ENCODE measurements at places on chromosomes 4 and X.

- DNase-seq, result no peak
Observed at GRCh38 chrX:19195243-19195610, 73.0 kb upstream of the ADGRG2 start.

DNA sequence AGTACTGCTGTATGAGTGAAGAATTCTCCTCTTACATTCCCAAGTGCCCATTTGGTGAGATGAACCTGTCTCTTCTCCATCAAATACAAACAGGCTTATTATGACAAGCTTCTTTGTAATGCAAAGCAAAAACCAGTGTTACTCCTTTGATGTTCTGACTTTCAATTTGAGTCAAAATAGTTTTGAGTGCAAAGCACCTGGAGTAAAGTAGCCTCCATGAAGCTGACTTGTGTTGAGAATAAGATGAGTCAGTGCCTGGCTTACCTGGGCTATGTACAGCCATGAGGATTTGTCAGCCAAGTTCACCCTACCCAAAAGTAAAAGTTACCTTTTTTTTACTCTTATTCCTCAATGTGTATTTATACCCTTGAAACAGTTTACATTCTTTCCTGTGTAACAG, 132.5 kb upstream of the FMR1 start:
- DNase-seq, result no peak

DNA sequence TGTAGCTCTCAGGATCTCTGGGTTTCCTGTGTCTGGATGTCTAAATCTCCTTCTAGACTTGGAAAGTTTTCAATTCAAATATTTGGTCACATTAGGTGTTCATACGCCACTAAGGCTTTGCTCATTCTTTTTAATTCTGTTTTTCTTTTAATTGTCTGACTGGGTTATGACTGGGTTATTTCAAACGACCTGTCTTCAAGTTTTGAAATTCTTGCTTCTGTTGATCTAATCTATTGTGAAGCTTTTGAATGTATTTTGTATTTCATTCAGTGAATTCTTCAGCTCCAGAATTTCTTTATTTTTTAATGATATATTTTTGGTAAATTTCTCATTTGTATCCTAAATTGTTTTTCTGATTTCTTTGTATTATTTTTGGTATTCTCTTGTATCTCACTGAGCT, 81.0 kb upstream of the PCDH10 start:
- DNase-seq, result no peak

GRCh38 chrX:72130762-72131250, 909 bp downstream of the RTL5 start:
- DNase-seq, result no peak

DNA sequence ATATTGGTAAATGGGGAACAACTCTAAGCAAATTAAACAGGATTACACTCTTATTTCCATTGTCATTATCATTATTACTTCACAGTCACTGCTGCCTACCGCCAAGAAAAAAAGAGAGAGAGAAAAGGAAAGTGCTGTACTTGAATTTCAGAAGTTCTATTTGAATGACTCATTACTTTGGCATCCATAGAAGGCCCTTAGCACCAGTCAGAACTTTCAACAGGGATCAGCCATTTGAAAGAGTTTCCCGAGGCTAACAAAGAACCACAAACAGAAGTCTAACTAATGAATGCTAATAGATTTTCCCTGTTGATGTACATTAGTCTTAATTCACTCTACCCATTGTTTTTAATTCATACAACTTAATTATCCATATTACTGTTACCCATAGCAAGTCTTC, 116.3 kb downstream of the SHROOM4 start:
- DNase-seq, result no peak

- no peak for DNase-seq
Observed at GRCh38 chr4:90160044-90160443, 32.9 kb downstream of the CCSER1 start.

DNA sequence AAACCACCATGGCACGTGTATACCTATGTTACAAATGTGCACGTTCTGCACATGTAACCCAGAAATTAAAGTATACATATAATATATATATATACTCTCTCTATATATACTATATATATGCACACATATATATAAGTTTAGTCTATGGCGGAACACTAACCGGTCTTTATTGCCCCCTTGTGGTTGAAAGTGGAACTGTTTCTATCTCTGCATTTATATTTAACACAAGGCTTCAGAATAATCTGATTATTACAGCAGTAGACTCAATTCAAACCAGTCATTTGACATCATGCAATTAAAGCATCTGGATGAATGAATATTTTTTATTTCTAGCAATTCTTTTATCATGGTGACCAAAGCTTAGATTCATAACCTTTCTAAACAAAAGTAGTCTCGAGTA, 14.6 kb downstream of the RAB9B start:
- DNase-seq, result no peak

DNA sequence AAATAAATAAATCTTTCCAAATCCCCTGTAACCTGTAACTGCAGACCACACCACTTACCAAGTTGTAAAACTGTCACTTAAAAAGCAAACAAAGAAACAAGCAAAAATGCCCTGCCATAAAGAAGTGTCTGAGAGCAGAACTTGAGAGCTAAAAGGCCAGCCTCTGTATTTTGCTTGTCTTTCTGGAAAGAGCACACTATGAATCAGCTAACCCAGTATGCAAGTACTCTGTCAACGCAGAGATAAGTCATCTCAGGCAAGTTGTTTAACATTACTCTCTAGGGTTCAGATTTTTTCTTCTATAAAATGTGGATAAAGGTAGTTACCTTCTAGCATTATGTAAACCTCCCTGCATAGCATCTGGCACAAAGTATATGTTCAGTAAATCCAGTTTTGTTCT, 134.8 kb downstream of the HS3ST1 start:
- no peak for DNase-seq

GRCh38 chrX:120244735-120245498, 5.7 kb upstream of the ZBTB33 start:
- DNase-seq, result peak; percentile 48

GRCh38 chrX:108699368-108699767, 37.0 kb downstream of the IRS4 start:
- DNase-seq, result no peak

- no peak for DNase-seq
Observed at GRCh38 chr4:41692717-41693345, 55.7 kb downstream of the PHOX2B start.

DNA sequence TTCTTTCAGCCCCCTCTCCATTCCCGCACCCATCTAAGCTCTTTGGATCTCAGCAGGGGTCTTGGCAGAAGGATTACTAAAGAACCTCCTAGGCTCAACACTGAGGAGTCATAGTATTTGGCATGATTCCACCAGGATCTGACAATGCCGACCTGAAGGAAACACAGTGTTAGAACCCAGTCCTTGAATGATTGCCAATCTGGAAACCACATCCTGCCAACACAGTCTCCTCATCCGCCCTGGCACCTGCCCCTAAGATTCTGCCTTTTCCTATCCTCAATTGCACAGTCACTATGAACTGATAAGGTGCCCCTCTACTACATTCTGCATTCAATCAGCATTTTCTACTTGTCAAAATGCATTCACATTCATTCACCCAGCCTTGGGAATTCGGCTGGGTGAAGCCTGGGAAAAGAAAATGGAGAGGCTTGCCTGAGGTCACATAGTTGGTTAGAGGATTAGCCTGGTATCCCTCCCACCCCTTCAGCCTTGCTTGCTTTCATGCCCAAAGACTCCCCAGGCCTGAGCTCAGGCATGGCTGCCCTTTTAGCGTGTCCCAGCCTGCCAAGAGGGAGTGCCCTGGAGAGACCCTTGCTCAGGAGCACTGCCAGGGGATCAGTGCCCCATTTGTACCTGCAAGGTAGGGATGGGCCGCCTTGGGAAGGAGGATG, 2.2 kb upstream of the CLDN2 start:
- DNase-seq, result peak; percentile 43

DNA sequence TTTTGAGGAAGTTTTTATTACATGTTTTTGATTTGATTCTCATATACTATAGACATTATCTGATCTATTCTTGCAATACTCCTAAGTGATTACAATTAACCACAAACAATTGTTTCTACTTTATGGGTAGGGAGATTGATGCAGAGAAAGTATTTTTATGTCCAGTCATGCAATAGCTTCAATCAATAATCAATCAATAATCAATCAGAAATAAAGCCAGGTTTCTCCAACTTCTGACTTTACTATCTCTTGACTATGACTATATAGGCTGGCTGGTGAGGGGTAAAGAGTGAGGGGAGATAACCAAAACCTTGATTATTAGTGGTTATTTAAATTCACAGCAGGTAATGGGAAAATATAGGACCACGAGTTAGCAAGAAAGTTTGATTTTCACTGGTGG, 85.9 kb downstream of the HPGD start:
- DNase-seq, result no peak

DNA sequence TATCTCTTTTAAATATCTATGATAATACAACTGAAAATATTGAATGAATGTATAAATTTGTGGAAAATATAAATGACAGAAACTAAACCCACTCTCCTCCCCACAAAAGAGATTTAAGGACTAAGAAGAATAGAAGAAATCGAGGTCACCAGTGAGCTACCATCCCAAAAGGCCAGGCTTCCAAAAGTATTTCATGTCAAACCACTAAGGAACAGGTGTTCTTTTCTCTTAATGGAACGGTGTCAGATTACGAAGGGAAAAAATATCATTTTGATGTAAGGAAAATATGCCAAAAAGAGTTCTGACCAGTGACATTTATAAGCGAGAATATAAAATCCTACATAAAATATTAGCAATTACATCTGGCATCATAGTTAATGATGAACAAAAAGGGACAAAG, 13.6 kb upstream of the TCEAL4 start:
- DNase-seq, result no peak

GRCh38 chrX:103687073-103687695, 685 bp upstream of the MORF4L2 start:
- DNase-seq, result peak; percentile 82
